RWPE1 (cell line): ENCODE measurements at places on chromosomes 13 and 19.

DNA sequence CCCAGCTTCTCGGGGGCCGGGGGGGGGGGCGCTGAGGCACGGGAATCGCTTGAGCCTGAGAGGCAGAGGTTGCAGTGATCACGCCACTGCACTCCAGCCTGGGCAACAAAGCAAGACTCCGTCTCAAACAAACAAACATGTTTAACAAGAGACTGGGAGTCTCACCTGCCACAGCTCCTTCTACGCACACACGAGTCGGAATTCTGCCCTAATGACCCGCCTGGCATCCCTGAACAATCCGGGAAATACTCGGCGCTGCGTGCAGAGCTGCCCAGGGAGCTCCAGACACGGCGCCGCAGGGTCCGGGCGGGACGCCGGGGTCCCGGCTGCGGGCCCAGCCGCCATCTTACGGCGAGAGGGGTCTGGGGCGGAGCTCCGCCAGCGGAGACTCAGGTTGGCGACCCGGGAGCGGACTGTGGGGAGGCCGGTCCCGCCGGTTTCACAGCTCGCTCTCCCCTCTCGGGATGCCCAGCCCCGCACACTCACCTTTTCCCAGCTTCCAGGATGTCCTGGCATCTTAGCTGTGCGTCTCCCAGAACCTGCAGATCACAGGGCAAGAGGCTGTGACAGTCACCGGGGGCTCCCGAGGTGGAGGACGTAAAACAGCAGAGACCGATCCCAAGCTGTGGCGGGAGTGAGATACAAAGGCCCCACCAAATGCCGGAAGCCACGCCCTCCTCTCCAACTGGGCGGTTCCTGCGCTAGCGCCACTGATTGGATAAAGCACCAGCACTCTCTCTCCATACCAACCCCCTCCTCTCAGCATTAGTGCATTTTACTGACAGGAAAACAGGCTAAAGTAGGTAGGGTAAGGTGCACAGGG lies 23.6 kb upstream of the ZNF724 start:
- DNase-seq = peak; percentile 96

GRCh38 chr13:81957121-81957520 lies 1616.2 kb upstream of the SPRY2 start:
- DNase-seq = no peak

GRCh38 chr19:850221-850978 lies 1.7 kb upstream of the ELANE start:
- peak; percentile 49 for DNase-seq

GRCh38 chr13:28246891-28247290 lies 108.5 kb downstream of the PAN3 start:
- DNase-seq = no peak

DNA sequence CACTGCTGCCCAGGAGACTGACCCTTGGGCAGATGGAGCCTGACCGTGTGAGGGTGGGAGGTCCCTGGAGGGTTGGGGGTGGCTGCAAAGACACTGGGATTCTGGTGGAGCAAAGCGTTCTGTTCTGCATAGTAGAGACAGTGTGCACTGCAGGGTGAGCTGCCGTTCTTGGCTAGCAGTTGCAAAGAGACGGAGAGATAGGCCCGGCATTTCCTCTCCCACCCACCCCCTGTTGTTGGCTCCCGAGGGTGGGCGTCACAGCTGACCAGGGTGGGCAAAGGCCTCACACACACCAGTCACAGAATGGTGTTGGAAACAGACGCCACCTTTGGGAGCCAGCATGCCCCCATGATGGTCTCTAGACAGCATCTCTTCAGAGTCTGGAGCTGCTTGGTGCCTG lies 11.4 kb downstream of the TMEM255B start:
- DNase-seq = no peak

DNA sequence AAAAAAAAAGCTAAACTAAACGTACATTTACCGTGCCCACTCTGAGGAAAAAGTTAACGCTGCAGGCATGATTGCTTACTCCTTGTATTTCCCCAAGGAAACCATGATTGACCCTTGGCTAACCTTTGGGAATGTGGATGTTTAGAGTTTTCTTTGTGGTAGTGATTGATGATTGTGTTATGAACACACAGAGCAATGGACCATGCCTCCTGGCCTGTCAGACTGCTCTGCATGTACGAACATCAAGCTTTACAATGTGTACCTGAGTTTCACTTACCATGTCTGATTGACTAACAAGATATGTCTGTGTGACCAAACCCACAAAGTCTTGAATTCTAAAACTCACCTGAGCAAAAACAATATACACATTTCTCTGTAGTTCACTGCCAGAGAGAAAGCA lies 35.1 kb downstream of the MYCBP2 start:
- DNase-seq = no peak

GRCh38 chr19:56377105-56377924 lies 16.0 kb downstream of the ZNF582 start:
- DNase-seq = no peak

- peak; percentile 72 for DNase-seq
Observed at GRCh38 chr19:43780706-43781525, at the start of gene KCNN4. KCNN4 (minus strand) TSS chr19:43780973; CDS start chr19:43780861, 112 bp downstream.
